Natural killer cell treated with Interleukin-12 subunit alpha and Interleukin-12 subunit beta and Interleukin-15 and Interleukin-18, amount 100 ng/mL, for 72 hours (primary cell): ENCODE measurements at places on chromosomes 5 and 9.

DNA sequence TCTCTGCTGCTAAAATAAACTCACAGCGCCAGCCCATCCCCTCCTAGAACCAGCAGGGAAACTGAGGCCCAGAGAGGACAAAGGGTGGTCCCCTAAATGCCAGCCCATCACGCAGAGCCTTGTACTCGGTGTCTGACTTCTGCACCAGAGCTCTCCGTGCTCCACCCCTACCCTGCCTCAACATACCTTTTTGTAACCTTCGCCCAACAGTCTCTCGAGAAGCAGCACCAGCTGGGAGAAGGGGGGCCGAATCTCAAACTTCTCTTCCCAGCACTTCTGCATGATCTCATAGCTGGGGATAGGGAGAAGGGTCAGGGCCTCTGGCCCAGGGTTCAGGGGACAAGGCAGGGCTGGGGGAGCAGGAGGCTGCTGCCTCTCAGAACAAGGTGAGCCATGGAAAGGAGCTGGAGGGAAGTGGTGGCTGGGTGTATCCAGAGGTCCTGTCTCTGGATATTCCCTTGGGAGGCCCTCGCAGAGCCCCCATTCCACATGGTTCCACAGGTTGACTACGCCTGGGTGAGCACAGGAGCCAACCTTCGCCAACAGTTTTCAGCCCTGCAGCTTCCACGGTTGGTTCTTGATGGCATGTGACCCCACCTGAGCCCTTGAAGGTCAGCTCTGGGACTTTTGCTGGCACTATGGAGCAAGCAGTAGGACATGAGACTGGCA lies 32.3 kb upstream of the CSF1R start:
- DNase-seq = no peak

GRCh38 chr5:147226512-147226911 lies 8.3 kb upstream of the STK32A start:
- DNase-seq = no peak

GRCh38 chr5:31825518-31826068 lies 186.7 kb downstream of the PDZD2 start:
- no peak for DNase-seq

- DNase-seq = no peak
Measured at GRCh38 chr5:117195076-117195475, 620.5 kb upstream of the SEMA6A start.

DNA sequence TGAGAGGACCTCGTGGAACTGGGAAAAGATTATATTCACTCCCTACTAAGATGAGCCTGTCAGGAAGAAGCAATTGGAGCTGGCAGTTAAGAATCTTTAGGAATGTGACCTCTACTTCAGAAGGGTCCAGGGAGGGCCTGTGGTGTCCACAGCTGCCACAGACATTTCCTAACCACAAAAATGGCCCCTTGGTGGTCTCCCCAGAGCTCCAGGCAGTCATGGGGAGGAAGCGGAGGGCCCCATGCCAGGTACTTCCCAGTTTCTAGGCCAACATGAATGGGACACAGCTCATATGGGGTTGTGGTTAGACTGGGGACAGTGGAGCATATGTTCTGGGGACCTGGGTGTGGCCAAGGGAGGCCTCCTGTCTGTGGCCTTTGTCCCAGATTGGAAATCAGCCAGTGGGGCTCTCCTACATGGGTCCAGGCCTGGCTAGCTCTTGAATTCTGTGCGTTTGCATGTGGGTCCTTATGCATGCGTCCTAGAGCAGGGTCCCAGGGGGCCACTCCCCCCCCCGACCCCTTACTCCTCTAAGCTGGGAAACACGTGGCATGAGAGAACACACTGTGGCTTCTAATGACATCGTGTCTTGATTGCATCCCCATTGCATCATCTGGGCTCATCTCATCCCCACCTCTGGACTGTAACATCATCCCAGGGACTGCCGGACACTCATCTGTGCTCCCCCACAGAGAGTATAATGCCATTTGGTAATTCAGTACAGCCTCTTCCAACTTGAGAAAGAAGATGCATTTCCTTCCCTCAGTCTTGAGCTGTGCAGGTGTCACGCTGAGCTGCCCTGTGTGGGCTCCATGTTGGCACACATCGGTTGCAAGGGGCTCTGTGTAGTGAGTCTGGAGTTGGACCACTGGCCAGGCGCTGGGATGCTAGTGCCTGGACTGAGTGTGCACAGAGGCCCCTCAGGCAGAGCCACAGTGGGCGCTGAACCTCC lies 31.3 kb downstream of the IRF1 start:
- DNase-seq = no peak

DNA sequence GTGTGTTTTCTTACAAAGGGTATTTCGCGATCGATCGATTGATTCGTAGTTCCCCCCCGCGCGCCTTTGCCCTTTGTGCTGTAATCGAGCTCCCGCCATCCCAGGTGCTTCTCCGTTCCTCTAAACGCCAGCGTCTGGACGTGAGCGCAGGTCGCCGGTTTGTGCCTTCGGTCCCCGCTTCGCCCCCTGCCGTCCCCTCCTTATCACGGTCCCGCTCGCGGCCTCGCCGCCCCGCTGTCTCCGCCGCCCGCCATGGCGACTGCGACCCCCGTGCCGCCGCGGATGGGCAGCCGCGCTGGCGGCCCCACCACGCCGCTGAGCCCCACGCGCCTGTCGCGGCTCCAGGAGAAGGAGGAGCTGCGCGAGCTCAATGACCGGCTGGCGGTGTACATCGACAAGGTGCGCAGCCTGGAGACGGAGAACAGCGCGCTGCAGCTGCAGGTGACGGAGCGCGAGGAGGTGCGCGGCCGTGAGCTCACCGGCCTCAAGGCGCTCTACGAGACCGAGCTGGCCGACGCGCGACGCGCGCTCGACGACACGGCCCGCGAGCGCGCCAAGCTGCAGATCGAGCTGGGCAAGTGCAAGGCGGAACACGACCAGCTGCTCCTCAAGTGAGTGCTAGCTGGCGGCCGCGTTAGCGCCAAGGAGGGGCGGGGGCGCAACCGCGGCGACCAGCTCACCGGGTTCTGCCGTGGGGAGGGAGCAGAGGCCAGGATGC lies 480 bp downstream of the LMNB1 start:
- DNase-seq = peak; percentile 75

GRCh38 chr9:133919253-133920115 lies 72.6 kb downstream of the VAV2 start:
- DNase-seq = no peak

DNA sequence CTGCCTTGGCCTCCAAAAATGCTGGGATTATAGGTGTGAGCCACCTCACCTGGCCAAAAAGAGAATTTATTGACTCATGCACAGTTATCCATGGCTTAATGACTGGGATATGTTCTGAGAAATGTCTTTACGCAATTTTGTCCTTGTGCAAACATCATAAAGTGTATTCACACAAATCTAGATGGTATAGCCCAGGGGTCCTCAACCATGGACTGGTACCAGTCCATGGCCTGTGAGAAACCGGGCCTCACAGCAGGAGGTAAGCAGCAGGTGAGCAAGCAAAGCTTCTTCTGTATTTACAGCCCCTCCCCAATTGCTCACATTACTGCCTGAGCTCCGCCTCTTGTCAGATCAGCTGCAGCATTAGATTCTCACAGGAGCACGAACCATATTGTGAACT lies 12.4 kb upstream of the SIL1 start:
- DNase-seq = no peak

- no peak for DNase-seq
Measured at GRCh38 chr5:142245786-142246185, 79.0 kb downstream of the SPRY4 start.

- no peak for DNase-seq
Measured at GRCh38 chr9:92882276-92882675, 4.4 kb upstream of the ZNF484 start.

- DNase-seq = no peak
Measured at GRCh38 chr5:76960004-76960625, 7.3 kb downstream of the CRHBP start.

GRCh38 chr9:90815183-90815943 lies 13.7 kb downstream of the SYK start:
- no peak for DNase-seq

GRCh38 chr5:166293892-166294291 lies 1997.6 kb upstream of the WWC1 start:
- DNase-seq = no peak

GRCh38 chr9:124271660-124272059 lies 13.9 kb downstream of the NEK6 start:
- DNase-seq = no peak

GRCh38 chr5:142295084-142295758 lies 29.6 kb downstream of the SPRY4 start:
- no peak for DNase-seq

- peak; percentile 29 for DNase-seq
Measured at GRCh38 chr5:179151286-179152118, 91.3 kb downstream of the ZNF354C start.

DNA sequence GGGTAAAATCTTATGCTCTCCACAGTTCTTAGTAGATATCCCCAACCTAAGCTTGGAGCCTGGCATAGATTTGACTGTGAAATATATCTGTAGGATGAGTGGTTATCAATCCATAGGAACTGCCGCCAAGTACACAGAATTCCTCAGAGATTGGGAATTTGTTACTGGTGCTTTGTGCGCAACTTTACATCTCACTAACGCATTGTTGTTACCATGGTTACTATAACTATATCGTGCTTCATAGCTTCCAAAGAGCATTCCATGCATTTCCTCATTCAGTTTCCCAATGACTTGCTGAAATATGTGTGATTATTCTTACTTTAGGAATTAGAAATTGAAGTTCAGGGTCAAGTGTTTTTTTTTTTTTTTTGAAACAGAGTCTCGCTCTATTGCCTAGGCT lies 9.5 kb upstream of the GGTA1 start:
- no peak for DNase-seq

DNA sequence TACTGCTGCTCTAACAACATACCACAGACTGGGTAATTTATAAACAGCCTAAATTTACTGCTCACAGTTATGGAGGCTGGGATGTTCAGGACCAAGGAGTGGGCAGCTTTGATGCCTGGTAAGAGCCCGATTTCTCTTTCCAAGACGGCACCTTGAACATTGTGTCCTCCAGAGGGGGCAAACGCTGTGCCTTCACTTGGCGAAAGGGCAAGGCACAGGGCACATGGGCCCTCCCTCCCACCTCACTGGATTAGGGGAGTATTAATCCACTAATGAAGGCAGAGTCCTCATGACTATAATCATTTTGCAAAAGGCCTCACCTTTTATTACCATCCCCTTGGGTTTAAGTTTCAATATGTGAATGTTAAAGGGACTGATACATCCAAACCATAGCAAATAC lies 397.7 kb downstream of the TMEM38B start:
- no peak for DNase-seq

- DNase-seq = no peak
Measured at GRCh38 chr5:31531543-31531887, 378 bp downstream of the DROSHA start.

DNA sequence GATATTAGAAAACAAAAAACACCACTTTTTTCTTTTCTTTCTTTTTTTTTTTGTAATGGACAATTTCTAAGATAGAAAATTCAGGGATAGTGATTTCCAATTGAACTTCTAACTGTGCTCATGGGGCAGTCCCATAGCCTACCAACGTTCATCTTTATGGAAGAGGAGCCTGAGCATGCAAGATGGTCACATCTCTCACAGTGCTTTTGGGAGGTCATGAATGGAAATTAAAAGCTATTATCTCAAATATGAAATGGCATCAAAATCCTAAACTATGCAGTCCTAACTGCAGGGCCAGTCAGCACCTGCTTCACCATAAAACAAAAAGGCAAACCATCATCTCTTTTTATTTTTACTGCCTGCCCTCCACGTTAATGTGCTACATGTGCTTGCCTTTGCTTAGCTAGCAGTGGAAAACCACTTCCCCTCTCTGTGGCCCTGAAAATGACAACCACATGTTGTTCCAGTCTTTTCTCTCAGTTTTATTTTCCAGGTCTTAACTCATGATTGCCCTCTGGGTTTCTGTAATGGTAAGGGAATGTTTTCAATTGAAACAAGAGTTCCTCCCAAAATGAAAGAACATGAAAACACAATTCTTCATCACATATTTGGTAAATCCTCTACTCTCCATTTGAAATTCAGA lies 16.7 kb downstream of the IFNB1 start:
- DNase-seq = no peak

DNA sequence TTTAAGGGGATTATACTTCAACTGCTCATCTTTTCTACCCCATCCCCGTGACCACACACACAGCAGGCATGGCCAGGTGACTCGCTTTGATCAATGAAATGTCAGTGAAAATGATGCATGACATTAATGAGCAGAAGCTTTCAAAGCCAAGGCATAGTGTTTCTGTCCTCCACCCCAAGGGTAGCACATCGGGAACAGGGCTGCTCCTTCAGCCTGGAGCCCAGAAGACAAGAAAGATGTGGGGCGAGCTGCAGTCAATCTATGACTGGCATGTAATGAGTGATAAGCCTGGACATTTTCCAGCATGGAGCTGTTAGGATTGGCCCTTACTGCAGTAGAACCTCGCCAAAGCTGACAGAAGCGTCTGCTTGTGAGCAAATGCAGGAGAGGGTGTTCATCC lies 122.6 kb upstream of the IRX2 start:
- no peak for DNase-seq

DNA sequence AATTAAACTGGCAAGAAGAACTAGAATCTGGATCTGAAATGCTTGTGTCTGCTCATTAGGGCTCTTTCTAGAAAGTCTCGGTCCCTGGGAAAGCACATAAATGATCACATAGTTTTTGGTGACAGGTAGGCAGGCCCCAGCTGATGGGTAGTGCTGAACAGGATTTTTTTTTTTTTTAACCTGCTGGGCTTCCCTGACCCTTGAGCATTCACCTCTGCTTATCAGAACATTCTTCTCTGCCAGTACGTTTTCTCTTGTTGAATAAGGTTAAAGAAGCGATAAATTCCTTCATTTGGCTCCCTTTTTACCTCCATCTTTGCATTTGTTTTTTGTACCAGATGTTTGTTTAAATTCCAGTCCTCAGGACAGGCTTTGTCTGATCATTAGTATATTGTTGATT lies 8.8 kb downstream of the KDM4C start:
- DNase-seq = no peak

GRCh38 chr5:97142521-97143254 lies at the start of gene LIX1:
TSS of gene LIX1 (minus strand) at chr5:97142611. CDS start at chr5:97142576, 35 bp downstream.
- no peak for DNase-seq

GRCh38 chr9:75027187-75028107 lies 646 bp downstream of the CARNMT1 start:
- DNase-seq = peak; percentile 74

DNA sequence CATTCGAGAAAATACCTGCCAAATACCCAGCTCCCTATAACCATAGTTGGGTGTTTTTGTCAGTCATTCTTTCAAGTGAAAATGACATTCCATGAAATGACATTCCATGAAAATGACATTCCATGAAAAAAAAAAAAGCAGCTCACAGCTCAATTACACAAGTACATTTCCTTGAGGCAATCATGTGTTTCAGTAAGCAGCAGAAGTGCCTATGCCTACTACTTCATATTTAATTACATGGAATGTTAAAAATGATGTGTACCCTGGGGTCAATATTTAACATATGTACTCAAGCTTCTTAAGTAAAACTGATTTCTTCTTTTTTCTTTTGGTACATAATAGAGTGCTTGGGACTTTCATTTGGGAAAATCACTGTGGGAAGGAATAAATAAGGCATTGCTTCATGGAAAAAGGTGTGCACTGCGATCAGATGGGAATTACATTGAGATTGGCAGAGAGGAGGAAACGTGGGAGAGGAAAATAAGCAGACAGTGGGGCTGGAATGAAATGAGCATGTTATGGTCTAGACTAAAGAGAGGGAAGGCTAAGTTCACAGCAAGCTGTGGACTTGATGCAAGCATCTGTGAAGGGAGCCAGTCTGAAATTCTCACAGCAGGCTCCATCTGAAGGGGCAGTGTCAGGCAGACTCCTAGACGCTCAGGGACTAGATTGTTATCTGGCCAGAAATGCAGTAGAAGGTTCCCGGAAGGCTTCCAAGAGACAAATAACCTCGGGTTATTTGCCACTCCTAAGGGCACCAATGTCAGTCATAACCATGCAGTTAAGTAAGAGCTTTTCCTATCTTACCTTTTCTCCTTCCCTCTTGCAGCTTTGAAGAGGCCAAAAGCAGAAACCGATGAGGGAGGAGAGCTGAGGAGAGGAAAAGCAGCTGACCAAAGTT lies 15.2 kb upstream of the SPATA9 start:
- no peak for DNase-seq
